Left ventricle myocardium inferior (tissue), 1 donor: ENCODE measurements at places on chromosomes 12 and 14. TPM values are rescaled to one million over a fixed set of nuclear protein-coding genes. Genes with fewer than 3 reads are reported as not detected.

CLEC6A gene
- total RNA-seq = not detected

- no peaks in the 10 kb centered on the region for H3K27me3 ChIP-seq
- DNase-seq = no peak
- H3K27ac ChIP-seq = no peak overlapping the region
- H3K36me3 ChIP-seq = no peaks in the 10 kb centered on the region
These were observed 5.8 kb upstream of the MRPL42 start for GRCh38 chr12:93461503-93461902.

DNA sequence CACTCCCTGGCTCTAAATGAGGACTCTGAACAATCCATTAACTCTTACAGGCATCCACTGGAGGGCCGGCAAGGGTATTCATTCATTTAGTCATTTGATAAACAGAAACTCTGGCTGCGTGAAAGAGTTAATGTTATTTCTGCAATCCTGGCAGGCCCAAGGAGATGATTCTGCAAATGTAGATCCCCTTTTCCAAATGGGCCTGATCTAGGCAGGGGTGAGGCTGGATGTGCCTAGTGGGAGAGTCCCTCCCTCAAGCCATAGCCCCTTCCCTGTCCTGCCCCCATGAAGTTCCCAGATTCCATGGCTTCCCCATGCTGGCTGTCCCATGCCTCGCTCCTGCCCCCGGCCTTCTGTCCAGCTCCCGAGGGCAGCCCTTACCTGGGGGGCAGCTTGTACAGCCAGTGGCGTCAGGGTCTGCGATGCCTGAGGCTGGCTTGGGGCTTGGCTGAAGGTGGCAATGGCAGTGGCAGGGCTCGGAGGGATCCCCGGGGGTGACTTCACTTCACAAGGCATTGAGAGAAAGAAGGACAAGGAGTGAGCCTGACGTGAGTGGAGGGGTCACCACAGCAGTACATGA, 18.4 kb downstream of the POU6F1 start:
- no peak overlapping the region for H3K4me3 ChIP-seq
- no peaks in the 10 kb centered on the region for H3K27me3 ChIP-seq
- H3K27ac ChIP-seq = no peak overlapping the region
- peaks cover 15% of the 10 kb centered on the region for H3K36me3 ChIP-seq

- H3K27ac ChIP-seq = no peak overlapping the region
- DNase-seq = no peak
- no peaks in the 10 kb centered on the region for H3K36me3 ChIP-seq
- H3K4me3 ChIP-seq = no peak overlapping the region
These were observed 26.0 kb upstream of the SPATA7 start for GRCh38 chr14:88359500-88359899.

- peak; percentile 29 for DNase-seq
- H3K27ac ChIP-seq = peak overlapping the region; percentile 60
- H3K27me3 ChIP-seq = no peaks in the 10 kb centered on the region
These were observed 295.7 kb upstream of the PRKD1 start for GRCh38 chr14:30223385-30223785.

OR10G3 gene
- total RNA-seq = not detected

GRCh38 chr14:100039903-100040302, 25.3 kb upstream of the EVL start:
- H3K27ac ChIP-seq = no peak overlapping the region
- no peaks in the 10 kb centered on the region for H3K27me3 ChIP-seq
- H3K4me3 ChIP-seq = no peak overlapping the region
- H3K4me1 ChIP-seq = peaks cover 9% of the 10 kb centered on the region
- DNase-seq = no peak

DNA sequence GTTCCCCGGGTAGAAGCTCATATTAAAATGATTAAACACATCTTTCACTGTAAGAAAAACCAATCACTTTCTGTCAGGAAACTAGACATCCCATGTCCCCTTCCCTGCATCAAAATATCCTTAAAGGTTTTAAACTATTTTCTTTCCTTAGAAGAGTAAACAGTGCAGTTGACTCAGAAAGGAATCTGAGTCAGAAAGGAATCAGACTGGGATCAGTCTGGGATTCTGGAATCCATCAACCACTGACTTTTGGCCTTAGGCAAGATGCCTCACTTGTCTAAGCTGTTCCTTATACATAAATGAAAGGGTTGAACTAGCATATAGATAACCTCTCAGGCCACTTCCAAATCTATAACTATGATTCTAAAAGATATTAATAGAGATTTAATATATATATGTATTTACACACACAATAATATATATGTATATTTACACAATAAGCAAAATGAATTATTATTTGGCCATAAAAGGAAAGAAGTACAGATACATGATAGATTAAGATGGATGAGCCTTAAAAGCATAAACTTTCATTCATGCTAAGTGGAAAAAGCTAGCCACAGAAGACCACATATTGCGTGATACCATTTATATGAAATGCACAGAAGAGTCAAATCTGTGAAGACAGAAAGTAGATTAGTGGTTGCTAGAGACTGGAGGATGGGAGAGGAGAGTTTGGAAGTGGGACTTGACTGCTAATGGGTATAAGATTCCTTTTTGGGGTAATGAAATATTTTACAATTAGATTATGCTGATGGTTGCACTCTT, 114.4 kb downstream of the SLC38A1 start:
- H3K4me1 ChIP-seq = peaks cover 9% of the 10 kb centered on the region
- no peak for DNase-seq
- H3K27ac ChIP-seq = no peak overlapping the region

SPRYD4 gene
- 3.6 TPM for total RNA-seq

GRCh38 chr14:105600939-105601359, 74.6 kb downstream of the TMEM121 start:
- no peaks in the 10 kb centered on the region for H3K36me3 ChIP-seq
- no peak overlapping the region for H3K27ac ChIP-seq

SMCO3 gene
- 0.14 TPM for total RNA-seq

DNA sequence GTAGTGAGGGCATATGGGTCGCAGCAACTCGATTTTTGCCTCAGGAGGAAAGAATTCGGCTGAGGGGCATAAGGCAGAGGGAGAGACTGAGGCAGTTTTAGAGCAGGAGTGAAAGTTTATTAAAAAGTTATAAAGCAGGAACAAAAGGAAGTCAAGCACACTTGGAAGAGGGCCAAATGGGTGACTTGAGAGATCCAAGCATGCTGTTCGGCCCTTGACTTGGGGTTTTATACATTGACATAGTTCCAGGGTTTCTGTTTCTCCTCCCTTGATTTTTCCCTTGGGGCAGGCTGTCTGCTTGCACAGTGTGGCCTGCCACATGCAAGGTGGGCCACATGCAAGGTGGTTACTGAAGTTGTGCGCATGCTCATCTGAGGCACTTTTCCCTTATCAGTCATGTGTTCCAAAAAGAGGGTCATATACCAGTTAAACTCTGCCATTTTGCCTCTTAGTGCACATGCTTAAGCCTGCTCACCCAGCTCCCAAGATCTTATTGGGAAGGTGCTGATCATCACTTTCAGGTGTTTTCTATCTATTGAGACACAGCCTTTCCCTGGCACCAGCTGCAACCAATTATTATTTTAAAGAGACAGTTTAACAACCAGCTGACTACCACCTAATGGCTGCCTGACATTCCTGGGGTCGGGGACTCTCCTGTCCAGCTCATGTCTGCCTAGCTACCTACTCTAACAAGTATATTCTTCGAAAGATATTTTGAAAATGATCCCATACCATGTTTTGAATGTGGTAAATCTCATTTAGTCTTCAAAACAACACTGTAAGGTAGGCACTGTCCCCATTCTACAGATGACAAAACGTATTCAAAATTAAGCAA, 19.9 kb downstream of the PTGER2 start:
- H3K36me3 ChIP-seq = no peaks in the 10 kb centered on the region
- H3K4me1 ChIP-seq = peaks cover 7% of the 10 kb centered on the region
- H3K27ac ChIP-seq = no peak overlapping the region
- peaks cover 7% of the 10 kb centered on the region for H3K27me3 ChIP-seq
- no peak for DNase-seq

HCFC2 gene
- total RNA-seq = 9.2 TPM

RIPK3 gene
- 3.6 TPM for total RNA-seq

AQP2 gene
- total RNA-seq = not detected

NANOG gene
- not detected for total RNA-seq

SDSL gene
- total RNA-seq = 13.3 TPM

ACRBP gene
- 1.4 TPM for total RNA-seq

ANKRD33 gene
- not detected for total RNA-seq

DNA sequence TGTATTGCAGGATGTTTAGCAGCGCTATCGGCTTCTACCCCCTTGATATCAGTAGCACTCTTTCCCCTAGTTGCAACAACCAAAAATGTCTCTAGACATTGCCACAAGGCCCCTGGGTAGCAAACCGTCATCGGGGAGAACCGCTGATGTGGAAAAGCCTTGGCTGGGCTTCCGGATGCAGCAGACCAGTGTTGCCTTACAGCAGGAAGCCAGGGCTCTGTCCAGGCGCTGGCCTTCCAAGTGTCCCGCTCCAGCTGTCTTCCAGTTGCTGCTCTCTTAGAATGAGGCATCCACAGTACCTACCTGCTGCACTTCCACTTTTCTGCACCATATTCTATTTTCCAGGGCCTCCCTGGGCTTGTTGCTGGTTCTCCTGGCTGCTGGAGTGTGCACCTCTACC, 22.6 kb upstream of the SLC10A1 start:
- H3K4me3 ChIP-seq = no peak overlapping the region
- H3K27me3 ChIP-seq = peaks cover 90% of the 10 kb centered on the region
- H3K36me3 ChIP-seq = no peaks in the 10 kb centered on the region
- H3K4me1 ChIP-seq = no peaks in the 10 kb centered on the region

NINJ2 gene
- 4.6 TPM for total RNA-seq

GPR65 gene
- total RNA-seq = 0.25 TPM

DNA sequence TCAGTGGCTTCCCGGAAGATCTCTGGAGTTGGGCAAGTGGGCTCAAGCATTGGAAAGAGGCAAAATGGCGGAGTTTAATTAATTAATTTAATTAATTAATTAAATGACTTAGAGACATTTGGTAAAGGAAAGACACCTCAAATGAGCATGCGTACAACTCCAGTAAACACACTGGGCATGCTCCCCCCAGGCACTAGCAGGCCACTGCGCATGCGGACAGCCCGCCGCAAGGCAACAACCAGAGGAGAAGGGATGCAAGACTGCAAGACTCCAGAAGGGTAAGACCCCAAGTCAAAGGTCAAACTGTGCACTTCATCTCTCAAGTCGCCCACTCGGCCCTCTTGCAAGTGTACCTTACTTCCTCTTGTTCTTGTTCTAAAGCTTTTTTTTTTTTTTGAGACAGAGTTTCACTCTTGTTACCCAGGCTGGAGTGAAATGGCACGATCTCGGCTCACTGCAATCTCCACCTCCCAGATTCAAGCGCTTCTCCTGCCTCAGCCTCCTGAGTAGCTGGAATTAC, 57.8 kb upstream of the PSMC1 start:
- no peaks in the 10 kb centered on the region for H3K4me1 ChIP-seq
- no peaks in the 10 kb centered on the region for H3K36me3 ChIP-seq
- H3K4me3 ChIP-seq = no peak overlapping the region
- no peak overlapping the region for H3K27ac ChIP-seq
- DNase-seq = no peak
- H3K27me3 ChIP-seq = peaks cover 36% of the 10 kb centered on the region

ACVRL1 gene
- total RNA-seq = 36.9 TPM

JPH4 gene
- 0.19 TPM for total RNA-seq

DNA sequence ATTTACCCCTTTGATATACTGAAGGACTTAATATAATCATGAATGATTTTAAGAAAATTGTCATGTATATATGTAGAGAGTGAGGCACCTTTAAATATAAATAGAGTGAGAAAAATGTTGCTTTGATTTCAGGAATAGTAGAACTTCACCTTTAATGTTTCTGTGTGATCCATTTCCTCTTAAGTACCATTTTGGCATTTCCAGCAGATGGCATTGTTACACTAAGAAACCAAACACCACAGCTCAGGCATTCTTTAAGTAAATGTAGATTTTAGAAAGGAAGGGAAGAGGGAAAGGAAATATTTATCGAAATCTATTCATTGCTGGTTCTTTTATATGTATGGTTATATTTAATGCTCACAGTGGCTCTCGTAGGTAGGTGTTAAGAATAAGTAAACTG, 556.7 kb upstream of the FBXO33 start:
- H3K27me3 ChIP-seq = no peaks in the 10 kb centered on the region
- no peaks in the 10 kb centered on the region for H3K4me1 ChIP-seq
- H3K4me3 ChIP-seq = no peak overlapping the region
- H3K27ac ChIP-seq = no peak overlapping the region

BHLHE41 gene
- 33.4 TPM for total RNA-seq
